ENCODE measurements at places on chromosomes 5 and 9. TPM values are rescaled to one million over a fixed set of nuclear protein-coding genes. Genes with fewer than 3 reads are reported as not detected.
A peak's percentile ranks its signal among the peaks of the same experiment; 100 is the strongest.

DNA sequence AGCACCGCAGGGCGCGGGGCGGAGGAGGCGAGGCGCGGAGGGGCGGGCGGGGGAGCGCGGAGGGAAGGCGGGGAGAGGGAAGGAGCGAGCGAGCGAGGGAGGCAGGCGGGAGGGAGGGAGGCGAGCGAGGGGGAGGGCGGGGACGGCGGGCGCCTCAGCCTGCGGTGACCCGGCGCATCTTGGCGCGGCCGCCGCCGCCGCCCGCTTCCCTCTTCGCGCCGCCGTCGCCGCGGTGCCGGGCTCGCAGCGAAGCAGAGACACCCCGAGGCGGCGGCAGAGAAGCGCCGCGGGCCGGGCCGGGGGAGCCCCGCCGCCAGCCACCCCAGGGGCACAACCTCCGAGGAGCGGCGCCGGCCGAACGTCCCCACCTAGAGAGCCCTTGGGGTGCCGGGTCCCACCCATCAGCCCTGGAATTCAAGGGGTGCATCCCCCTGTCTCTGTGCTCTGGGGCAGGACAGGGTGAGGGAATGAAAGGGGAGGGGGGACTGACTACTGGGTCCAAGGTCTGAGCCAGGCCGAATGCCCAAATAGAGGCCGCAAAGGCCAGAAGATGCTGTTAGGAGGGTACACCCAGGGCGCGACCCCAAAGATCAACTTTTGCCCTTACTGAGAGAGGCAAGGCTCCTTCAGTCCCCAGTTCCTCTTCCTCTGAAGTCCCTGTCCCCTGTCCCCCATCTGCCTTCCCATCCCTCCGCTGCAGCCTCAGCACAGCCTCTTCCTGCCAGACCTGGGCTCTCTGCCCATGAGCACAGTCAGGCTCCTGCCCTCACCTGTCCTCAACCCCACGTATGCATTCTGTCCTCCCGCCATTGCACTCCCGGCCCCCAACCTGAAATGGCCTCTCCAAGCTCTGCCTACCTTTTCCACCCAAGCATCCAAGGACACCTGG is at the start of gene ADAMTS2:
Gene ADAMTS2, minus strand, starts transcription at position 29 of the 889 bp plus-strand sequence. CDS start 133 bp downstream, outside the sequence.
- DNase-seq, result peak; percentile 28

- DNase-seq, result peak; percentile 42
These were observed 49.7 kb upstream of the PLEKHG4B start for GRCh38 chr5:42250-42649.

GRCh38 chr9:14316602-14317300 is 2.8 kb upstream of the NFIB start:
- DNase-seq, result peak; percentile 23

The SLC45A2 gene
- not detected for total RNA-seq

DNA sequence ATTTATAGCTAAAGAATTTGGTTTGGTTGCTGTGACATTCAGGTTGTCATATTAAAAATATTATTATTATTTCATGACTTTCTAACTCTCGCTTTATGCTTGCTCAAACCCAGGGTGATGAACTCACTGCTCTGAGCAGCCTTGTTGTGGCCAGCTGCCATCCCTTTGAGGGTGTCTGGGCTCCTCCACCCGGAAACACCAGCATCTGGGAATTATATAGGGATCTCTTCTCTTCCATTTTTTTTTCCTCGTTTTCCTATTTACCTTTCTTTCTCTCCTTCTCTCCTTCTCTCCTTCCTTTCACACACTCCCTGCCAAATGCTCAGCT is 355.8 kb upstream of the SMARCA2 start:
- no peak for DNase-seq

The MYMK gene
- total RNA-seq, result not detected

The MAMDC2 gene
- total RNA-seq, result 2.2 TPM

DNA sequence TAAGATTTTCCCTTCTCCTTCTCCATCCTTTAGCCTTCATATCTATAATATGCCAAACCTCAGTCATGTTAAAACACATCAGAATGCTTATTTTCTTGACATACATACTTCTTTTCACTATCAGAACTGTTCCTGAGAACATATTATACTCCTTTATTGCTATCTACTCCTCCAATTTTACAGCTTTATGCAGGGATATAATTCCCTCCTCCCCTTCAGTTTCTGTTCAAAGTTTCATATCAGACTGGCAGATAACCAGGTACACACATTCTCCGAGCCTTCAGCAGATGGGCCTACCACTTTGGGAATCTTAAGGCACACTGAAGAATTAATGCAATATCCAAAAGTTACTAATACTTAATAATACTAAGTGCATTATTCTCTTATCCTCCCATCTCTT is 29.1 kb downstream of the FAM169A start:
- DNase-seq, result no peak

The AMBP gene
- 0.91 TPM for total RNA-seq

Measured in Daoy (cell line).